ENCODE measurements at places on chromosomes 11 and 22.

- DNase-seq, result no peak
Observed at GRCh38 chr22:30079952-30080533, at the start of gene HORMAD2. HORMAD2 (plus strand) TSS chr22:30080464; CDS start chr22:30093953, 13,489 bp downstream.

DNA sequence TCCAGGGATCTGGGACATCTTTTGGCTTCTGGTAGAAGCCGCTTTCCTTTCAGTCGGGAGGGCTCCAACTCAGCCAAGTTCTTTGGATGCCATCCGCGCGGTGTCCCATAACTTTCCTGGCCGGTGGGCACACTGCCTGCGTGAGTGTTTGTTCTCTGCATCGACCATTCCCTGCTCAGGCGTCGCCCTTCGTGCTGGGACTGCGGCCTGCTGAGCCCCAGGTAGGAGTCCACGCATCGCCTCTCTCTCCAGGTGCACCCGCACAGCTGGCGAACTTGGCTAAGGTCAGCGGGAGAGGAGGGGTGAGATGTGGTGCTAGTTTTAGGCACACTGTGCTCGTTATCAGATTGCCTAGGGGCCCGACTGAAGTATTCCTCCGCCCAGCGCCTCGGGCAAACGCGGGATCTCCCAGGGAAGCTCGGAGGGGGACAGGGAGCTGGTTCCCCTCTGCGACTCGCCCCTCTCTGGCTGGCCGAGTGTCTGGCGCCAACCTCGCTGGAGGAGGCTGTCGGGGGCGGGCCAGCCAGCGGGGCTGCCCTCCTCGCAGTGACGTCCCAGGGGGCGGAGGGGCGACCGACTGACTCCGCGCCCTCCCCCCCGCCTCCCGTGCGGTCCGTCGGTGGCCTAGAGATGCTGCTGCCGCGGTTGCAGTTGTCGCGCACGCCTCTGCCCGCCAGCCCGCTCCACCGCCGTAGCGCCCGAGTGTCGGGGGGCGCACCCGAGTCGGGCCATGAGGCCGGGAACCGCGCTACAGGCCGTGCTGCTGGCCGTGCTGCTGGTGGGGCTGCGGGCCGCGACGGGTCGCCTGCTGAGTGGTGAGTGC lies at the start of gene LAYN:
Gene LAYN, plus strand, starts transcription at position 607 of the 823 bp plus-strand sequence. Its CDS starts 124 bp downstream, at position 731.
- DNase-seq, result peak; percentile 67

GRCh38 chr22:48797731-48798130 lies 1029.9 kb downstream of the BRD1 start:
- no peak for DNase-seq

DNA sequence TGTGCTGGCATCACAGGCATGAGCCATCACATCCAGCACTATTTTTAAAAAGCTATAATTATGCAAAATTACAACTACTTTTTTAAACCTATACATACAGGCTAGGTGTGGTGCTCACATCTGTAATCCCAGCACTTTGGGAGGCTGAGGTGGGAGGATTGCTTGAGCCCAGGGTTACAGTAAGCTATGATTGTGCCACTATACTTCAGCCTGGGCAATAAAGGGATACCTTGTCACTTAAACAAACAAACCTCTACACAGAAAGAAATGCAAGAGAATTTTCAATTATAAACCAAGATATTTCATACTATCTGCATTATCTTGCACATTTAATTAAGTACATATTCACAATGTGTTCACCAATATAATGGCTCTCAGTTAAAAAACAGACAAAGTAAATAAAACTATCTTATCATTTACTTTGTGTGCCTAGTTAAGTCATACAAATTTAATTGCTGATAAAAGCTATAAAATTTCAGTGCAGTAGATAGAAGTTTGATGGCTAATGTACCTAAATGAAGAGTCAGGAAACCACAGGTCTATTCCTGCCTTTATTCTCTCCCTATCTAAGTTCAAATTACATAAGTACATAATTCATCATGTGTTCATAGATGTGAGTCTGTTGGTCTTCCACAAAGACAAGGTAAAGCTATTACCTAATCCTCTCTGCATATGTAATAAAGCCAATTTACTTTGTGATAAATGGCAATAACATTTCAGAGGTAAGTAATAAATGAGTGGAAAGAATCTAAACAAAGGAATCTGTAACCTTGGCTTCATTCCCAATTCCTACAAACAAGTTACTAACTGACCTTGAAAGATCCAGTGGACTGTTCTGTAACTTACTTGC lies 9.0 kb upstream of the RDX start:
- no peak for DNase-seq

GRCh38 chr11:14224395-14224794 lies 134.6 kb downstream of the RRAS2 start:
- DNase-seq, result no peak

DNA sequence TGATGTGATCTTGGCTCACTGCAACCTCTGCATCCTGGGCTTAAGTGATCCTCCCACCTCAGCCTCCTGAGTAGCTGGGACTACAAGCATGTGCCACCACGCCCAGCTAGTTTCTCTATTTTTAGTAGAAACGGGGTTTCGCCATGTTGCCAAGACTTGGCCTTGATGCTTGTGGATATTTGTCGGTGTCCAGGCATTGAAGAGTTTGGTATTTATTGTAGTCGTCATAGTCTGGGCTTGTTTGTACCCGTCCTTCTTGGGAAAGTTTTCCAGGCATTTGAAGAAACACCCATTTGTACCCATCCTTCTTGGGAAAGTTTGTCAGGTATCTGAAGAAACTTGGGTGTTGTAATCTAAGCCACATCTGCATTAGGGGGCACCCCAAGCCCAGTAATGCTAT lies 28.7 kb downstream of the FCHSD2 start:
- DNase-seq, result no peak

- DNase-seq, result no peak
Observed at GRCh38 chr11:92682136-92682535, 287.3 kb upstream of the MTNR1B start.

- DNase-seq, result no peak
Observed at GRCh38 chr11:1513326-1514296, 27.0 kb upstream of the MOB2 start.

DNA sequence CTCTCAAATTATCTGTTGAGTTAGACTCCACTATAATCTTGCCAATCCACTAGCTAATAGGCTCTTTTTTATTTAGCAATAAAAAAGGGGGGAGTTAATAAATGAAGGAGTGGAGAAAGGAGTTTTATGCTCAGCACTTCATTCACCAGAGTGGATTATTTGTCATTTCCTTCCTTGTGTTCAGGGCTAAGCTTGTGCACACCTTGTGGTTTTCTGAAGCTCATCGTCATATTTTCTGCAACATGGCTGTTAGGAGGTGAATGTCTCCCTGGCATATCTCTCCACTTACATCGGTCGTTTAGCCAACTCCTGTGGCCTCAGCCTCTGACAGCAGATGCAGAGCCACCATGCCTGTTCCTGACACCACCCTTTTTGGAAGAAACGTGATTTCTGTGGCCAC lies 83.9 kb upstream of the MTNR1B start:
- no peak for DNase-seq

- no peak for DNase-seq
Observed at GRCh38 chr11:132683602-132684001, 848.7 kb downstream of the OPCML start.

All from uterus (tissue), 4 donors.